ENCODE measurements at places on chromosomes 13 and 19.

DNA sequence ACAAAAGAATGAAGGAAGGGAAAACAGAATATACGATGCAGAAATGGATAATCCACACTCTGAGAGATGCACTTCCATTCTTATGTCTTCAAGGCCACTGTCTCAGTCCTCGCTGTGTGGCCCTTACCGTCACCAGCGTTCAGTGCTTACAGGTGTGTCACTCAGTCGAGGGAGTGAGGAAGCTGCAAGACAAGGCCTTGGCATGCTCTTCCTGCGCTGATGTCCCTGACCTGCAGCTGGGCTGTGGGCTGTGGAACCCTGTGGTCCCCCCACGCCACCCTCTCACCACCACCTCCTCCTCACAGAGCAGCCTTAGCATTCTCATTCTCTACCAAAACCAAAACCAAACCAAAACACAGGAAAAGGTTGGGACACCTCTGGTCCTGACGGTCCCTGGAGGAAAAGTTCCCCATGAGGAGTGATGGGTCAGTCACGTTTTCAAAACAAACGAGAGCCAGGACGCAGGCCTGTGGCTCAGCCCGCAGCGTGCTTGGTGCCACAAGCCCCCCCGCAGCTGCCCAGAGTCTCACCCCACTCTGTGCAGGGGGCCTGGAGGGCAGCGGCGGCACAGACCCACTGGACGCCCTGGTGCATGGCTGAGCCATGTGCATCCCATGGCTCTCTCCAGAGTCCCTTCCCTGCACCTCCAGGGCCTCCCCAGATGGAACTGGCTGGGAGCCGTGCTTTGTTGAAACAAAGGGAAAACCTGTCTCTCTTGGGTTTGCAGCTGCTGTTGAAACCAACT is 48.2 kb upstream of the GPR183 start:
- DNase-seq = no peak

- DNase-seq = peak; percentile 55
Observed at GRCh38 chr13:113078902-113079780, 26.4 kb upstream of the F7 start.

DNA sequence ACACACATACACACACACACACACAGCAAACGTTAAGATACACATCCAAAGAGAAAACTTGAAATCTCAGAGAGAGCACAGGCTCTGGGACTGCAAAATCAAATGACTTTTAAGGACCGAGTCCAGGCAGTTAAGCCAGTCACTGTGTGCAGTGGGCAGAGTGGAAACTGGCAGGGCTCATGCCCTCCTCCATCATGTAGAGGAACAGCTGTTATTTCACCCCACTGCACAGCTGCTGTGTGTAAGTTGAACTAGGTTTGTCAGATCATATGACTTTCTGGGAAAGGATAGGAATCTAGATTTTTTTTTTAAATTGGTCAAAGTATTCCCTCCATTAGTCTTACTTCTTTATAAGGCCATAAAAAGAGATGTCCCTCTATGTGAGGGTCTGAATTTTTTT is 1002.1 kb downstream of the UQCRFS1 start:
- DNase-seq = no peak

DNA sequence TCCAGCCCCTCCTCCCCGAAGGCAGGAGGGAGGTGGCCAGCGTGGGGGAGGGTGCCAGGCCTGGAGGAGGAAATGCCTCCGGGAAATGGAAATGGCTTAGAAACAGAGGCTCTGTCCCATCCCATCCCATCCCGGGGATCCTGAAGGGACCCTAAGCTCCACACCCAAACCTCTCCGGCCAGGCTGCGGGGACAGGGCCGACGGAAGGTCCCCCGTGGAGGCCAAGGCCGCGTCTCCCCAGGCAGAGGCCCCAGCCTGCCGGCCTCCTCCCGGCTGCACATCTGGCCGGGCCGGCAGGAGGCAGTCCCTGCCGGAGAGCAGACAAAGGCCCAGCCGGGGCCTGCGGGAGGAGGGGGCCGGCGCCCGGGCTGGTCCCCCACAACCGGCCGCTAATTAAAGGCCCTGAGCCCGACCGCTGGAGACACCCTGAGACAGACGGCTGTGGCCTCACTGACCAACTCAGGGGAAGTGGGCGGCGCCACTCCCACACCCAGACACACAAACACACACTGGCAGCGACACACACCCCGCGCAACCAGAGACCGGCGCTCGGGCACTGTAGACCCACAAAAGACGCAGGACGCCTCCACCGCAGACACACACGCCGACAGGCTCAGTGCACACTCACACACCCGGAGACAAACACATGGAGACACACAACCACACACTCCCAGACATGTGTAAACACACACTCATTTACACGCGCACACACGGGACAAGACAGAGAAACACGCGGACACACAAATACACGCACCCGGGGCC is 1.1 kb downstream of the ADAMTS10 start:
- no peak for DNase-seq

- DNase-seq = no peak
Observed at GRCh38 chr19:19737559-19738332, 4.8 kb upstream of the ZNF14 start.

DNA sequence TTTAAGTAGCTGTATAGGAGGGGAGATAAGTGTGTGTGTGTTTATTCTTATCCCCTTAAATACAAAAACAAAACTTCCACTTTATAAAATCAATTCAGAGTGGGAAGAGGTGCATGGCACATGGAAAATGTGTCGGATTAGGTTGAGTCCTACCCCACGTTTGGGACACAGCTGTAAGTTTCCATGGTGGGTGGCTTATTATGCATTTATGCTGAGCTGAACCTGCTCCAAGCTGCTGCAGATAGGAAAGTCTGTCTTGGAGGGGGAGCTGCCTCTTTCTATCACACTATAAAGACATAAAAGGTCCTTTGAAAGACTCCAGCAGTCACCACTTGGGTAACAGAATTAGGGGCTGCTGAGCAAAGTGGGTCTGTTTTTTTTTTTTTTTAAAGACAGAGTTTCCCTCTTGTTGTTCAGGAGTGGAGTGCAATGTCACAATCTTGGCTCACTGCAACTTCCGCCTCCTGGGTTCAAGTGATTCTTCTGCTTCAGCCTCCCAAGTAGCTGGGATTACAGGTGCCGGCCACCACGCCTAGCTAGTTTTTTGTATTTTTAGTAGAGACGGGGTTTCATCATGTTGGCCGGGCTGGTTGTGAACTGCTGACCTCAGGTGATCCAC is 15.2 kb downstream of the ACTN4 start:
- DNase-seq = no peak

GRCh38 chr13:29935309-29935981 is 85.0 kb upstream of the UBL3 start:
- DNase-seq = no peak

DNA sequence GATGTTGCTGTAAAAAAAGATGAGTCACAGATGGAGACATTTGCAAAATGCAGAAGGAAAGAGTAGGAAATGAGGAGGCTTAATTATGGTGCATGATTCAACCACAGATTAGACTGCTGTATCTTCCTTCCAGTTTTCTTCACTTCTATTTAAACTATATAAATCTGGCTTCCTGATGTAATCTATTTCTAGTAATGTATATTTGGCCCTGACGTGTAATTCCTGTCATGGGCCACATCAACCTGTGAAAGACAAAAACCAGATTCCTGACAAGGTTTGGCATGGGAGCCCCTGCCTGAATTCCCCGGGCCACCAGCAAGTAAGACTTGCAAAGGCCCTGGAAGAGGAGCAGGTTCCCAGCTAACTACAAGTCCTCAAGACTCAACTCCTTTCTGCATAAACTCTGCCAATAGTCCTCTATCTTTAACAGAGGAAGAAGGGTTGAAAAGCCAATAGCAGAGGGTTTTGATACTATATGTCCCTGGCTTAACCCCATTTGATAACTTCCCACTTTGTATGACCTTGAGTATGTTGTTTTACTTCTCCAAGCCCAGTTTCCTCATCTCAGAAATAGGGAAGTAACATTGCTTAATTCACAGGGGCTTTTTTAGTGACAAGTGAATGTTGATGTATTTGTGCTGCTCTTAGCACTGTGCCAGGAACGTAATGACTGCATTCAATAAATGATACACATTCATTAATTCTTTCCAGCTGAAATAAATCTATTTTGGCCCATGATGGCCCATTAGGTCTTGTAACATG is 172.7 kb downstream of the SPRY2 start:
- DNase-seq = no peak

DNA sequence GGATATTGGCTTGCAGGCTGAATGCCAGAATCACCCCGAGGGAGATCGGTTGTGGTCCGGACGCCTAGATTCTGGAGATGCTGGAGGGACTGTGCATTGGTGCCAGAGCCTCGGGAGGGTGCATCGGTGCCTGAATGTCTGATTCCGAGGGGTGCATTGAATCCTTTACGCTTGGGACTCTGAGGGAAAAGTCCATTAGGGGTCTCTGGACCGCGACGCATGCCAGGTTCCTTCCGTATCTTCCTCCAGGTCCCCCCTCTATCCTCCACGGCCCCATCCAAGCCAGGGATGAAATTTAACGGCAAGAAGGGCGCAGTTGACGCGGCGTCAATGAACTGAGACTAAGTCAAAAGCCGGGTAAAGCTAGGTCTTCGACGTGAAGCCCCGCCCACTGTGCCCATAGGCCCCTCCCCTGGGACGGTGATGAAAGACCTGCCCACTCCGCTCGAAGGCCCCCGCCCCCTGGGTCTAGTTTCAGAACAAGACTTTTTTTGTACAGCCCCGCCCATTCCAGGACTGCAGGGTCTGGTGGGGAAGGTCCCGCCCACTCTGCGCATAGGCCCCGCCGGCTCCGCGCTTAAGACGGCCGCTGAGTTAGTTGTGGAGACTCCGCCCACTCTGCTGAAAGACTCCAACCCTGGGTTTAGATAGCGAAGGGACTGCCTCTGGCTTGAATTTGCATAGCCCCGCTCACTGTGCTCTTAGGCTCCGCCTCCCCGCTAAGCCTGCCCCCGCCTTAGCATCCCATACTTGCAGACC is 737 bp downstream of the ZNF575 start:
- peak; percentile 94 for DNase-seq

DNA sequence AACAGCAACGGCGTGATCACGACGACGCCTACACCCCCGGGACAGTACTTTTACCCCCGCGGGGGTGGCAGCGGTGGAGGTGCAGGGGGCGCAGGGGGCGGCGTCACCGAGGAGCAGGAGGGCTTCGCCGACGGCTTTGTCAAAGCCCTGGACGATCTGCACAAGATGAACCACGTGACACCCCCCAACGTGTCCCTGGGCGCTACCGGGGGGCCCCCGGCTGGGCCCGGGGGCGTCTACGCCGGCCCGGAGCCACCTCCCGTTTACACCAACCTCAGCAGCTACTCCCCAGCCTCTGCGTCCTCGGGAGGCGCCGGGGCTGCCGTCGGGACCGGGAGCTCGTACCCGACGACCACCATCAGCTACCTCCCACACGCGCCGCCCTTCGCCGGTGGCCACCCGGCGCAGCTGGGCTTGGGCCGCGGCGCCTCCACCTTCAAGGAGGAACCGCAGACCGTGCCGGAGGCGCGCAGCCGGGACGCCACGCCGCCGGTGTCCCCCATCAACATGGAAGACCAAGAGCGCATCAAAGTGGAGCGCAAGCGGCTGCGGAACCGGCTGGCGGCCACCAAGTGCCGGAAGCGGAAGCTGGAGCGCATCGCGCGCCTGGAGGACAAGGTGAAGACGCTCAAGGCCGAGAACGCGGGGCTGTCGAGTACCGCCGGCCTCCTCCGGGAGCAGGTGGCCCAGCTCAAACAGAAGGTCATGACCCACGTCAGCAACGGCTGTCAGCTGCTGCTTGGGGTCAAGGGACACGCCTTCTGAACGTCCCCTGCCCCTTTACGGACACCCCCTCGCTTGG is 966 bp downstream of the JUNB start:
- DNase-seq = no peak
